Gastroesophageal sphincter (tissue), 4 donors: ENCODE measurements at places on chromosomes 6 and 20. TPM values are rescaled to one million over a fixed set of nuclear protein-coding genes. Genes with fewer than 3 reads are reported as not detected.

The TBXT gene
- not detected for total RNA-seq

The SLC44A4 gene
- not detected for total RNA-seq

The TRIM31 gene
- total RNA-seq, result not detected

The FBXL4 gene
- 19.8 TPM for total RNA-seq

The SIRPB1 gene
- 4.2 TPM for total RNA-seq

The ARMH2 gene
- not detected for total RNA-seq

The CAGE1 gene
- not detected for total RNA-seq

The COL10A1 gene
- total RNA-seq, result not detected

The SPATA2 gene
- total RNA-seq, result 2.7 TPM

The PGC gene
- total RNA-seq, result 0.62 TPM

The SLC17A1 gene
- not detected for total RNA-seq

The MUCL3 gene
- not detected for total RNA-seq

The MOG gene
- not detected for total RNA-seq
